ENCODE measurements at places on chromosomes 13 and 19.

- DNase-seq, result no peak
Observed at GRCh38 chr19:29695765-29696564, 19.1 kb downstream of the C19orf12 start.

- peak; percentile 3 for DNase-seq
Observed at GRCh38 chr19:38729653-38730469, 14.4 kb downstream of the CAPN12 start.

DNA sequence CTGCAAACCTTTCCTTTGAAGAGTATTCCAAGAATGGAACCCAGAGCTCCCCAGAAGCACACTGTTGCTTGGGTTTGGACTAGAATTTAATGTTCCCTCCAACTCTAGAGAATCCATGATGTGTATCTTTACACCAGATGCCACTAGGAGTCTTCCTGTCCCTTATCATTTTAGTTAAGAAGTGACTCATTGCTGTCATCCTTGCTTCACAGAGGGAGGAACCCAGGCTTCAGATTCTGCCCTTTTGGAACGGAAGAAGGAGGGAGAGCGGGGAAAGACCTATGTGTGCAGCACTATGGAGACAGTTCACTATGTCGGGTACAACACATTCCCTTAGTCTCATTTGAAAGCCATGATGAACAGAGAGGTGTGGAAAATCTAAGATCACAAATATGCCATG lies 2.1 kb upstream of the ATP12A start:
- no peak for DNase-seq

DNA sequence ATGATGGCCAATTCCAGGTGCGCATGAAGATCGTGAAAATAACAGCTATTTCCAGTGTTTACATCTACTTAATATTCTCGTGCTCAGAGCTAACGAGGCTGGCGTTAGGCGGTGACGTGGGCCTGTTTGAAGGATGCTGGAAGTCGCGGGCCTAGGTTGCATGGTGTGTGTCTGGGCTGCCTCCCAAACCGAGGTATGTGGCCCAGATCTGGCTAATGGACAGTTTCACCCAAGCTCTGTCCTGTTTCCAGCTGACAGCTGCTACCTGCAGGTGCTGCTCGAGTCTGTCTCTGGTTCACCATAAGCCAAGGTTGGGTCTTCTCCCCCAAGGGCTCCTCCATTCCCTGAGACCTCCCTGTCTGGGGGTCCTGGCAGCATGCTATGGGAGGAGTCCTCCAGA lies 40.5 kb upstream of the KCTD15 start:
- DNase-seq, result no peak

DNA sequence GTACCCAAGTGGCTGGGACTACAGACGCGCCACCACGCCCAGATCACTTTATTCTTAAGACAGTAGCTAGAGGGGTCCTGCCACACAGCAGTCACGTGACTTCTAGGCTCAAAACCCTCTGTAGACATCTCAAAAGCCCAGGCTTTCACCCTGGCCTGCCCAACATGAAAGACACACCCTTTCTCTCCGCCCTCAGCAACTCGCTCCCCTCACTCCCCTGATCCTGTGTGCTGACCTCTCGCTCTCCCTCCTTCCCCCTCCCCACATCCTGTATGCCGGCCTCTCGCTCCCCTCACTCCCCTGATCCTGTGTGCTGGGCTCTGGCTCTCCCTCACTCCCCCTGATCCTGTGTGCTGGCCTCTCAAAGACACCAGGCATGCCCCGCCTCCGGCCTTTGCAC lies 77.4 kb downstream of the SLC15A1 start:
- no peak for DNase-seq

DNA sequence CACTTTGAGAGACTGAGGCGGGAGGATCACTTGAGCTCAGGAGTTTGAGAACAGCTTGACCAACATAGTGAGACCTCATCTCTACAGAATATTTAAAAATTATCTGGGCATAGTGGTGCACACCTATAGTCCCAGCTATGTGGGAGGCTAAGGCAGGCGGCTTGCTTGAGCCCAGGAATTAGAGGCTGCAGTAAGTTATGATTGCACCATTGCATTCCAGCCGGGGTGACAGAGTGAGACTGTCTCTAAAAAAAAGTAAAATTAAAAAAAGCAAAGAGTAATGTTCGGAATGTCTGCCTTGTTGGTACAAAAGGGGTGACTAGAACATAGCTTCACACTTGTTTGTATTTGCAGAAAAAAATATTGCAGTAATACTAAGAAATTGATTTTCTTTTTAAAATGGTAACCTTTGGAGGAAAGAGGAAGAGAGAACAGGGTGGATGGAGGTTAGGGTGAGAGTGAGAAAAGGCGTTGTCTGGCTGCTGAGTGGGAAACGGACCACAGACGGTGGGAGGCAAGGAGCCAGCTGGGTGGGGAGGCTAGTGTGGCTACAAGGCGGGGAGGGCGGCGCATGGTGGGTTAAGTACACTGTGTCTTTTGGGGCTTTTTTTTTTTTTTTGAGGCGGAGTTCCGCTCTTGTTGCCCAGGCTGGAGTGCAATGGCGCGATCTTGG lies 10.2 kb downstream of the PPP1R14A start:
- DNase-seq, result no peak

DNA sequence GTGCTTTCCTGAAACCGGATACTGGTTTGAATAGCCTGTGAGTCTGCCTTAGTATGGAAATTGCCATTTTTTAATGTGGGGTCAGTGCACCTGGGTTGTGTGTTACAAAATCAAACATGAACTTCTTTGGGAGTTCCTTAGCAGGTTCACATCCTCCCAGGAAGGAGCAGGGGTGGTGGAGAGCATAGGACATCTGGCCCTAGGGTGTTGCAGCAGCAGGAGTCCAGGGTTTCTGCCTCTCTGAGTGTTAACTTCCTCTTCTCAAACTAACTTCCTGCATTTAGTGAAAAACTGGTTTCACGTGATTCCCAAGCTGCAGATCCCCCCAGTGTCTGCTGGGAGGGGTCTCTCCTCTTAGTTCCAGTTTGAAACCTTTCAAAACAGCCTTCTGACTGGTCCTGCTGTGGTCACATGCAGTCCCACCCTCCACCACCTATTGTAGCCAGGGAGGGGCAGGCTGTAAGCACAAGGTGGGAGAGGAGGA lies 7.2 kb downstream of the RNASEH2B start:
- no peak for DNase-seq

DNA sequence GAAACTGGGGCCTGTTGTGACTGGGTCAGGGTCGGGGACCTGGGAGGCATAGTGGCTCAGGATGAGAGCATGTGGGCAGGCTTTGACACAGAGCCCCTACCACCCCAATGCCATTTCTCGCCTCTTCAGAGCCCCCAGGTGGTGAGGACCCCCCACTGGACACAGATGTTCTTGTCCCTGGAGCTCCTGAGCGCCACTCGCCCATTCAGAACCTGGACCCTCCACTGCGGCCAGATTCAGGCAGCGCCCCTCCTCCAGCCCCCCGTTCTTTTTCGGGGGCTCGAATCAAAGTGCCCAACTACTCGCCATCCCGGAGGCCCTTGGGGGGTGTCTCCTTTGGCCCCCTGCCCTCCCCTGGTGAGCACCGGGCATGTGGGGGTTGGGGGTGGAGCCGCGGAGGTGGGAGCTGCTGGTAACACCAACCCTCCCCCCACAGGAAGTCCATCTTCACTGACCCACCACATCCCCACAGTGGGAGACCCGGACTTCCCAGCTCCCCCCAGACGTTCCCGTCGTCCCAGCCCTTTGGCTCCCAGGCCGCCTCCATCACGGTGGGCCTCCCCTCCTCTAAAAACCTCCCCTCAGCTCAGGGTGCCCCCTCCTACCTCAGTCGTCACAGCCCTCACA lies 10.4 kb downstream of the IGFLR1 start:
- no peak for DNase-seq

GRCh38 chr13:52896827-52897659 lies 48.6 kb upstream of the PCDH8 start:
- no peak for DNase-seq

GRCh38 chr19:44955505-44956439 lies 592 bp downstream of the CLPTM1 start:
- DNase-seq, result no peak

DNA sequence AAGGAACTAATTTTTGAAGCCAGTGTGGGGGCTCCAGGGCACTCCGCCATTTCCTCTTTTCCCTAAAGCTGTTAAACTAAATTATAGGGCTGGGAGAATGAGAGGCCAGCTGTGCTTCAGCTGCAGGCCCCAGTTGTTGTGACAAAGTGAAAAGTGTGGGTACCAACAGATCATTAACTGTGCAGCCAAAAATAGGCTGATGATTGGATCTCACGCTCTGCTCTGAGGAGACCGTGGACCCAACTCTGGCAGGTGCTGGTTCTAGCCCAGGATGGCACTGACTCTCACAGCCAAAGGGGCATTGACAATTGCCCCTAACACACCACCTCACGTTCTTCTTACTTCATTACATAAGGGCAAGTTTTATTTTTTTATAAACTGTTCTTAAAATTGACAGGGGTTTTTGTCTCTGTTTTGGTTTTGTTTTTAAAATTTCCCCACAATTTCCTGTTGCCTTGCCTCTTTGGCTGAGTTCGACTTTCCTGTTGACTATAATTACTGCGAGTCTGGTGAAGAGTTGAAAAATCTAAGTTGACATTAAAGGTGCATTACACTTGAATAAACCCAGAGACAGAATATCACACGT lies 391.0 kb downstream of the FGF9 start:
- no peak for DNase-seq

- DNase-seq, result peak; percentile 93
Observed at GRCh38 chr19:56367829-56368711, 25.3 kb downstream of the ZNF582 start.

DNA sequence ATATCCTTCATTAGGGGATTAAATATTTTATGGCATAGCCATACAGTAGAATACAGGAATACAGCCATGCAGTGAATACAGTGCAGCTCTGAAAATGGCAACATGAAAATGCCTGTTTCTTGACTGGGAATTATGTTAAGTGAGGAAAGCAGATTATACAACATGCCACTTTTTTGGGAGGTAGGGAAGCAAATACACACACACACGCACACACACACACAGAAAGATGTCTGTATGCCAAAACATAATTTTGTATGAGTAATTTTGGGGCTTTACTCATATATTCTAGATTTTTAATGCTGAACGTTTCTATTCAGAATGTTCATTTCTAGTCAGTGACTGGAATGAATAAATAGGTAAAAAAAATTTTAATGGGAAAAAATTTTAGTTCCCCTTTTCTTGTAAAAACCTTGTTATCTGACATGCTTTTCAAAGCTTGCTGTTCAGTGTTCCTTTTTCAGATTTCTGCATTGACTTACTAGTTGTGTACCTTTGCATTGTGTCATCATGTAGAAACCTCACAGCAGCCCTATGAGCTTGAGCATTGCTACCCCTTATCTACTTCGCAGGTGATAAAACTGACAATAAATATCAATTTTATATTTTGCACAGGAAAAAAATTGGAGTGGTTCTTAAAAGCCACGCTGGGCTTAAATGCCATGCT lies 7.8 kb downstream of the GPR183 start:
- no peak for DNase-seq

DNA sequence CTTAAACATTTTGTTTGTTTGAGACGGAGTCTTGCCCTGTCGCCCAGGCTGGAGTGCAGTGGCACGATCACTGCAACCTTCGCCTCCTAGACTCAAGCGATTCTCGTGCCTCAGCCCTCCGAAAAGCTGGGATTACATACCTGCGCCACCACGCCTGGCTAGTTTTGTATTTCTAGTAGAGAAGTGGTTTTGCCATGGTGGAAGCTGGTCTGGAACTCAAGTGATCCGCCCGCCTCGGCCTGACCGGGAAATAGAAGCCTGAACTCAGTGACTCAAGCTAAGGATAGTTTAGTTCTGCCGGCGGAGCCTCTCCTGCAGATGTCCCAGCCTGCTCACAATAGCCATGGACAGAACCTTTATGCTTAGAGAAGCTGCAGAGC lies 53.0 kb upstream of the ZNF254 start:
- peak; percentile 55 for DNase-seq

GRCh38 chr19:7848779-7849457 lies 18.9 kb downstream of the EVI5L start:
- DNase-seq, result no peak

DNA sequence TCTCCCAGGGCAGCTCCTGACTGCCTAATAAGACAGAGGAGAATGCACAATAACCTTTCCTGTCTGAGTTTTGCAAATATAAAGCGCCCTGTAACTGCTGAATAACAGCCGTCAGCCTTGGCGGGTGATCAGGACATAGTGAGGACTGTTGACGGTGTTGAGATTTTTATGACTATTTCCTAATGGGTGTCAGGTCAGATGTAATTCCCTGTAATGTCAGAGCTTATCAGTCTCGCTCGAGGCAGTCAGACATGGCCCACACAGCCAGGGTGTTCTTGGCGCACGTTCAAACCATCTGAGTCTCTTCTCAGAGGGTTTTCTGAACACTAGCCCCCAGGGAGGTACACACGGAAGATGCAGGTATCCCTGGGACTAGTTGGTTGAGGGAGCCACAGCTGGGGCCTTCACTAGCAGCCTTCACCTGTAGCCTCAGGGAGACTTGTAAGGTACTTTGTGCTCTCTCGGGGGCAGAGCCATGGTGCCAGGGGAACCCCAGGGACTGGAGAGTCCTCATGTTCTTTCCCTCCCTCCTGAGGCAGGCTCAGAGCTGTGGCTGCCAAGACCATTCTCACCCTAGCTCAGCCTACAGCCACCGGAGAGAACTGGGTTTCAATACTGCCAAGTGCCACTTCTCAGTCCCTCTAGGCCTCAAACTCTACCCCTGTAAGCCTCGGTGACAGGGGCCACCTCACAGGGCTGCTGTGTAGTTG lies 213.1 kb downstream of the UQCRFS1 start:
- no peak for DNase-seq

DNA sequence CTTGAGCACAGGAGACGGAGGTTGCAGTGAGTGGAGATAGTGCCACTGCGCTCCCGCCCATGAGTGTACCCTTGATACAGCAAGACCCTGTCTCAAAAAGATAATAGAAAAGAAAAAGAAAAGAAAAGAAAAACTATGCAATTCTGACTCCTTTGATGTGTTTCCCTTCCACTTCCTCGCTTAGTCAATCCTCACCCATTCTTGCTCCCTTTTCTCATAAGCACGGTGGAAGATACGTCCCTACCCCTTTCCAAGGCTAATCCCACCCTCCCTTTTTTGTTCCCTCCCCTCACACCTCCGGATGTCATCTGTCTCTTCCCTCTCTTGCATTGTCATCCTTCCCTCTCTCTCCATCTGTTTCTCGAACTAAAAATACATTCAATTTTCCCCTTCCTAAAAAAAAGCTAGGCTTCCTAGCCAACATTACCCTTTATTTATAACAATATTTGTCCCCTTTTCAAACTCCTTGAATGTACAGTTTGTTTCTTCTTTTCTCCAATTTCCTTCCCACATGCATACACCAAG lies 40.5 kb upstream of the ITM2B start:
- DNase-seq, result no peak

GRCh38 chr13:57918086-57918485 lies 286.5 kb downstream of the PCDH17 start:
- DNase-seq, result no peak

- no peak for DNase-seq
Observed at GRCh38 chr13:67549331-67549730, 319.2 kb upstream of the PCDH9 start.

- no peak for DNase-seq
Observed at GRCh38 chr13:24022568-24022967, 125.3 kb upstream of the C1QTNF9B start.

DNA sequence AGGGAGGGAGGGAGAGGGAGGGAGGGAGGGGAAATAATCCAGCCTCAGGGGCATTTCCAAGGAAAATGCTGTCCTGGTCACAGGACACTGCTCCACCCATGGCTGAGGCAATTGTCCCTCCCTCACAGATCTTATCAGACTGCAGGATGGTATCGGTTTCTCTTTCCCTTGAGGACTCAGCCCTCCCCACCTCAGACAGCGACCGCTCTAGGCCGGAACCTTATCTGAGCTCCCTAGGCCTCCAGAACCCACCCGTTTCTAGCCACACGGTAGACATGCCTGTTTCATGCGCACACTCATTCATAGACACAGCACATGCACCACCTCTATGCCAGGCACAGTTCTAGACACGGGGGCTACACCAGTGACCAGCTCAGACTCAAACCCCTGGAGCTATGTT lies 10.0 kb upstream of the IZUMO2 start:
- DNase-seq, result no peak

Measured in NCI-H748 treated with DMSO at 0.1 percent for 48 hours (cell line).